ENCODE measurements at places on chromosomes 1 and 21. TPM values are rescaled to one million over a fixed set of nuclear protein-coding genes. Genes with fewer than 3 reads are reported as not detected.

Gene CYP4A22
- not detected for total RNA-seq

Gene TMEM240
- total RNA-seq, result 3.9 TPM

Gene KRTAP12-2
- not detected for total RNA-seq

Gene SLC1A7
- total RNA-seq, result 0.68 TPM

Gene PTPN7
- 8.5 TPM for total RNA-seq

Gene CASQ2
- 3.3 TPM for total RNA-seq

Gene RGS2
- 63.8 TPM for total RNA-seq

Gene DPT
- total RNA-seq, result 18.6 TPM

Gene SHE
- total RNA-seq, result 40.1 TPM

Gene LCE1A
- total RNA-seq, result not detected

Gene LRIF1
- total RNA-seq, result 8.8 TPM

Gene INAVA
- 7.8 TPM for total RNA-seq

Gene FMO4
- total RNA-seq, result 5.9 TPM

Gene SH2D2A
- 3.5 TPM for total RNA-seq

Gene KLF17
- total RNA-seq, result 0.47 TPM

Gene S100B
- 4.5 TPM for total RNA-seq

Gene NCAM2
- 8.8 TPM for total RNA-seq

Gene TMEM200B
- 4.3 TPM for total RNA-seq

Gene MAN1C1
- total RNA-seq, result 20.4 TPM

Gene KLHDC8A
- total RNA-seq, result 0.97 TPM

Gene LYSMD1
- 6.5 TPM for total RNA-seq

Gene FMO5
- total RNA-seq, result 106 TPM

Gene HPCA
- not detected for total RNA-seq

All from lower lobe of right lung (tissue), 2 donors.